ENCODE measurements at places on chromosomes 4 and X.
A peak's percentile ranks its signal among the peaks of the same experiment; 100 is the strongest.

GRCh38 chr4:153513596-153513995 is 47.4 kb downstream of the TMEM131L start:
- no peak for DNase-seq

DNA sequence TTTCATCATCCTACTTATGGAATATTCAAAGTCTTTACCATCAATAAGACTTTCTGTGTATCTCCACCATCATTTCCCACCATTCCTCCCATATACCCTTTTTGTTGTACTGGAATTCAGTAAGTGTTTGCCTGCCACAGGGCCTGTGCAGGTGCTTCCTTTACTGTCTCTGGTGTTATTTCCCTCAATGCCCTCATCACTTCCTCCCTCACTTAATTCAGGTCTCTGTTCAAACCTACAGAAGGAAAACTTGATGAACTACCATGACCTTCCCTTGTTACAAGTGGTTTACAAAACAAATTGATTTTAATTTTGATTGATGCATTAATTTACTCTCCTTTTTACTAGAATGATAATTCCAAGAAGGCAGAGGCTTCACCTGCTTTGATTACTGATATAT is 159.5 kb upstream of the FAT4 start:
- no peak for DNase-seq

- DNase-seq, result no peak
These were observed 41.1 kb downstream of the LUZP4 start for GRCh38 chrX:115330498-115331168.

DNA sequence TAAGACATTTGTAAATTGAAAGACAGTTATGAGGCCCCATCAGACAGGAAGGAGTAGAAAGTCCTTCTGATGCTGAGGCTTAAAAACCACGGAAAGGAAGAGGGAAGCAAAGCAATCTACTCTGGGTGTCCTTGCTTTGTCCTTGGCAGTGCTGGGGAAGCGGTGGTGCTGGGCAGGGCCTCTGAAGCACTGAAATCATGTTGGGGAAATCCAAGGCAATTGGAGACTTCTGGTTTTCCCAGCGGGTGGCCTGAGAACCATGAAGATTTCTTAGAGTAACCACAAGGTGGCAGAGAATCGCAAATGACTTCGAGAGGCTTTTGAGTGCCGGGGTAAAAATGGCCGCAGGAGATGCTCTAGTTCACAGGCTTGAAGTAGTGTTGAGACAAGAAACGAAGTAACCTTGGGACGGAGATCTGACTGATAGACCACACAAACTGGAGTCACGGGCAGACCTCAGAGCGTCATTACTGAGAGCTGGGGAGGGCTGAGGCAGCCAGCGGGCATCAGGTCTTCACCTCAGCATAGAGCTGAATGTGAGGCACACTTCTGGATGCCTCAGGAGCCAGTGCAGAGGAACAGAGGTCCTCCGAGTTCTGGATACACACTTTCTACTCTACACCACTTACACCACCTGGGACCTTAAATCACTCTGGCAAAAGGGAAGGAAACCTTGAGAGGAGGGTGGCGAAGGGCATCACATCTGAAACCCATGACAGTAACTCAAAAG is 130.7 kb upstream of the GPRIN3 start:
- peak; percentile 25 for DNase-seq

- DNase-seq, result no peak
These were observed 42.0 kb upstream of the FBXW7 start for GRCh38 chr4:152577708-152578396.

DNA sequence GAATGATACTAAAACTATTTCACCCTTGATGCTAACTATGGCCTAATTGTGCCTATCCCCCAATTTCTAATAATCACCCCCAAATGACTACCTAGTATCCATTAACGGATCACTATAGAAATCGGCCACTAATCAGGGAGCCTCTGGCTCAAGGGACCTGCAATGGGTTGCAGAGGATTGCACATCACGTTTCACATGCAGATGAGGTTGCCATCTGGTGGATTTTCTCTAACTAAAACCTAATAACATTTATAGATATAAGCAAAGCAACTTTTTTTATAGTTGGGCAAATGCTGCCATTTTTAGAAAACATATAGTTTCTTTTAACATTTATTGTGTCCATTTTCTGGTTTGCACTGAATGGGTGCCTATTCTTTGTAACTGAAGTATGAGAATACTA is 28.3 kb upstream of the ALG13 start:
- DNase-seq, result no peak

DNA sequence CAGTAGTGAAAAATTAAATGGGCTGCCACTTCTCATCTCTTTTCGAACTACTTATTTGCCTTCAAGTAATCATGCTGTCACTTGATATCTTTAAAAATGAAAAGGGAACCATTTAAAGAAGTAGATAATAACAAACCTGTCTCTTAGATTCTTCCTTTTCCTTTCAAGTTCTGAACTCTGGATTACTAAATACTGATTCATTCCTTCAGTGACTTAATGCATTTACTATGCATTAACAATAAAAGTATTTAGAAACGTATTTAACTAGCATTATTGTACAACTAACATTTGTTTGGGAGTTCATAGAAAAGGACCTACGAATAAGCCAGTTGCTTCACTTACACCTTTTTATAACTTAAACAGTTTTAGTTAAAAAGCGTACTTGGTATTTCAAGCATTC is 61.1 kb upstream of the RAB33B start:
- DNase-seq, result no peak

DNA sequence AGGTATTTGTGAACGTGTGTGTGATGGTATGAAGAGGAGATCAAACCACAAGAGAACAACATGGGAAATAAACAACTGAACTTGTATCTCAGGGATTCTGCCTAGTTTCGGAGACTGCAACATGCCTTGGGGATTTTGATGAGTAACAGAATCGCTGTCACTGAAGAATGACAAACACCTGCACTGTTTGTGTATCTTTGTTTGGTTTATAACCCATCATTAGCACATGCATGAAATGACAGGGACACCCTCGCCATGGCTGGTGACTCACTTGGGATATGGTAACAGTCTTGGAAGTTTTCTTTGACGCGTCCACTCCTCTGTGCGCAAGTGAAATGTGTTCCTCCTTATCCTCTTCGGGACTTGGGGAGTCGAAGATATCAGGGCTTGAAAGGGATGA is 30.3 kb upstream of the MAP3K15 start:
- DNase-seq, result no peak

All from stimulated activated CD4-positive, alpha-beta T cell treated with anti-CD3 and anti-CD28 coated beads, TNF-alpha, amount 100 ng/mL, for 1 hour (primary cell).